Body of pancreas (tissue), 4 donors: ENCODE measurements at places on chromosomes 13 and 19.

DNA sequence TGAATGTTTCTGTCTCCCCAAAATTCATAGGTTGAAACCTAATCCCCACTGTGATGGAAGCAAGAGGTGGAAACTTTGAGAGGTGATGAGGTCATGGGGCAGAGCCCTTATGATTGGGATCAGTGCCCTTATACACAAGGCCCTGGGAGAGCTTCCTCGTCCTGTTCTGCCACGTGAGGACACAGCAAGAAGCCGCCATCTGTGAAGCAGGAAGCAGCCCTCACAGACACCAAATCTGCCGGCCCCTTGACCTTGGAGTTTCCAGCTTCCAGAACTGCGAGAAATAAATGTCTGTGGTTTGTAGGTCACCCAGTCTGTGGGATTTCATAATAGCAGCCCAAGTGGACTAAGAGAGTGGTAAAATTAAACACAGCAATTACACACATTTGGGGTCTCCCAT lies 737.4 kb downstream of the UQCRFS1 start:
- DNase-seq = no peak
- H3K4me3 ChIP-seq = no peak overlapping the region
- H3K27ac ChIP-seq = no peak overlapping the region
- H3K27me3 ChIP-seq = no peaks in the 10 kb centered on the region
- H3K36me3 ChIP-seq = no peaks in the 10 kb centered on the region

- peaks cover 29% of the 10 kb centered on the region for H3K4me1 ChIP-seq
- DNase-seq = peak; percentile 96
- H3K27me3 ChIP-seq = no peaks in the 10 kb centered on the region
- peak within 1 kb of the TSS; percentile 94 for H3K27ac ChIP-seq
- H3K4me3 ChIP-seq = peak within 1 kb of the TSS; percentile 86
These were observed at the start of gene LSR for GRCh38 chr19:35248310-35249145. TSS of gene LSR (plus strand) at chr19:35249002. CDS start at chr19:35249023, 21 bp downstream.

GRCh38 chr19:42176649-42176989 lies 40.9 kb downstream of the DEDD2 start:
- no peak overlapping the region for H3K27ac ChIP-seq
- H3K27me3 ChIP-seq = peaks cover 28% of the 10 kb centered on the region

DNA sequence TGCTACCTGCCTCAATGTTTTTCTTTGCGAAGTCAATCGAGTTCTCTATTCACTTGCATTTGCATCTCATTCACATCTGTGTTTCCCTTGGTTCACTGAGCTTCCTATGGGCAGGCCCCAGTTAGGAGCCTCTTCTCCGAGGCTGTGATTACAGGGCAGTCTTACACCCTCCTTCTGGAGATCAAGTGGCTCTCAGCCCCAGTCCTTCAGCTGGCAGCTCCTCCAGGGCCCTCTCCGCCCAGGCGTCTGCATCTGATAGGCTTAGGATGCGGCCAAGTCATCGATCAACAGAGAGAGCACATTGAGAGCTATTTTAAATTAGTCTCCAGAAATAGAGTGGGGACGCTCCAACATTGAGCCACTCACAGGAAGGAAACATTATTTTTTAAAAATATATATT lies 44.2 kb downstream of the MBNL2 start:
- no peaks in the 10 kb centered on the region for H3K27me3 ChIP-seq
- H3K36me3 ChIP-seq = no peaks in the 10 kb centered on the region
- H3K4me1 ChIP-seq = peaks cover 52% of the 10 kb centered on the region
- H3K4me3 ChIP-seq = no peak overlapping the region
- H3K27ac ChIP-seq = no peak overlapping the region

DNA sequence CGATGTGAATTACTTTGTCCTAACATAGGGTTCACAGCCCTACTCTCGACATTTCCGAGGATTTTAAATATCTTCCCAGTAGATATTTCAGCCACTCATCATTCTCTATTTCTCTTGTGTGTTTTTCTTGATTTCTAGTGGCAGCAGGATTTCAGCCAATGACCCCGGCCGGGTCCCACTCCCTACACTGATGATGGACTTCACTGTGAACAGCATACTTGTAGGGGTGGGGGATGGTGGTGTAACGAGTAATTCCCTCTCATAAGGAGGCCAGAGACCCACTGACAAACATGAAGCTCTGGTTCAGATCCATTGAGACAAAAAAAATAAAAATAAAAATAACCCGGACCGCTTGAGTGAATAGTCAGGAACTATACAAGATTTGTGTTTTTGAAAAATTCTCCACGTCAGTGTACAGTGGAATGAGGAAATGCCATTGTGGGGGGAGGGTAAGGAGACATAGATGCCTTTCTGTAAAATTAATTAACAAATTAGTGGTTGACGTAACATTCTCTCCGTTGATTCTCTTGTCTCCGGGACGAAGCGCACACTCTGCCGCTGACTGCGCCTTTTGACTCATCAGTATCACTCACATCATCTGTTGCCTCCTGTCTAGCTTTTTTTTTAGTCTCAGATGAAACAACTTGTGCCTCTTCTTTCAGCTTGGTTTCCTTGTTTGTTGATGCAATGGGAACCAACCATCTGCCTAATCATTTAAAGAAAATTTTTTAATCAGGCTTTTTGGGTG lies 48.8 kb upstream of the IRS2 start:
- no peaks in the 10 kb centered on the region for H3K27me3 ChIP-seq
- H3K27ac ChIP-seq = no peak overlapping the region
- no peaks in the 10 kb centered on the region for H3K36me3 ChIP-seq
- H3K4me1 ChIP-seq = peaks cover 18% of the 10 kb centered on the region
- no peak overlapping the region for H3K4me3 ChIP-seq
- DNase-seq = no peak

GRCh38 chr13:55069746-55070145 lies 2041.1 kb downstream of the OLFM4 start:
- H3K36me3 ChIP-seq = no peaks in the 10 kb centered on the region
- no peaks in the 10 kb centered on the region for H3K27me3 ChIP-seq
- no peak overlapping the region for H3K27ac ChIP-seq
- no peak overlapping the region for H3K4me3 ChIP-seq
- H3K4me1 ChIP-seq = no peaks in the 10 kb centered on the region

- DNase-seq = no peak
- no peaks in the 10 kb centered on the region for H3K36me3 ChIP-seq
- H3K27me3 ChIP-seq = no peaks in the 10 kb centered on the region
These were observed 2358.5 kb upstream of the PCDH20 start for GRCh38 chr13:63774133-63774532.

DNA sequence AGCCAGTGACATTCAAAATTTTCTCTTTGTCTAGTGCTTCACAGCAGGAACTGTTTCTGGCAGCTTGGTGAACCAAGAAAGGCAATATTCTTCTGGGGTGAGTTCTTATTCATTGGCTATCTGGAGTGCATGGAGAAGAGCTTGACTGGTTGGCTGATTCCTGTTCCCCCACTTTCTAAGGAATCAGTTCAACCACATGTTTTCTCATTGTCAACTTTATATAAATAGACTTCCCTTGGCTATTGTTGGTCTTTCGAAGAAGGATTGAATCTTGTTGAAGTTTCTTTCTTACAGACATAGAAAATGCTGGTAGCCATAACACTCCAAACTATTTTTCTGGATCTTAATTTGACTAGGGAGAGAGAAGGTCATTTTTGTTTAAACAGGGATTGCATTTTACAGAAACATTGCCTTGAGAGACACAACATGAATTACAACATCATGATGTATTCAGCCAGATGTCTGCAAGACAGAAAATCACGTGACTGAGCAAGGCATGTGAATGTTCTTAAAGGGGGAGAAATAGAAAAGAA lies 85.2 kb downstream of the EDNRB start:
- H3K4me3 ChIP-seq = no peak overlapping the region
- no peaks in the 10 kb centered on the region for H3K27me3 ChIP-seq
- no peaks in the 10 kb centered on the region for H3K36me3 ChIP-seq

GRCh38 chr13:32530841-32531253 lies 7.7 kb downstream of the N4BP2L2 start:
- peaks cover 1% of the 10 kb centered on the region for H3K36me3 ChIP-seq
- DNase-seq = peak; percentile 27
- H3K27me3 ChIP-seq = no peaks in the 10 kb centered on the region
- peaks cover 52% of the 10 kb centered on the region for H3K4me1 ChIP-seq

GRCh38 chr19:16571283-16571682 lies 932 bp downstream of the SLC35E1 start:
- H3K4me1 ChIP-seq = peaks cover 58% of the 10 kb centered on the region
- H3K36me3 ChIP-seq = peaks cover 7% of the 10 kb centered on the region
- peak overlapping the region; percentile 86 for H3K4me3 ChIP-seq

- H3K4me3 ChIP-seq = no peak overlapping the region
- H3K4me1 ChIP-seq = peaks cover 10% of the 10 kb centered on the region
- no peaks in the 10 kb centered on the region for H3K36me3 ChIP-seq
- no peak for DNase-seq
- H3K27ac ChIP-seq = peak overlapping the region; percentile 15
These were observed 52.0 kb downstream of the COL4A1 start for GRCh38 chr13:110254751-110255553.

DNA sequence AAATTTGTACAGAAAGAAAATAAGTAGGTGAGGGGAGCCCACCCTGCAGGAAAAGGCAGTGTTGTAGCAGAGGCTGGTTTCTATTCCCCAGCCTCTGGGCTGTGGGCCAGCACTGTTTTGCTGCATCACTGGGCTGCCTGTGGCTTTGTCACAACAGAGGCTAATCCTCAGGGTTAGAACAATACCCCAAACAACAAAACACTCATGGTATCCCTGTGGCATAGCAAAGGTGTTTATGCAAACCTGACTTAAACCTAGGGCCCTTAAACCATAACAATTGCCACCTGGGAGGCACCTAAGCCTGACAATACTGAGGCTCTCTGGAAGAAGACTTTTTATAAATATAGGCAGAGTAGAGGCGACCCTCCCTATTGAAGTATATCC lies 314.7 kb downstream of the OLFM4 start:
- no peak overlapping the region for H3K27ac ChIP-seq
- H3K27me3 ChIP-seq = no peaks in the 10 kb centered on the region

DNA sequence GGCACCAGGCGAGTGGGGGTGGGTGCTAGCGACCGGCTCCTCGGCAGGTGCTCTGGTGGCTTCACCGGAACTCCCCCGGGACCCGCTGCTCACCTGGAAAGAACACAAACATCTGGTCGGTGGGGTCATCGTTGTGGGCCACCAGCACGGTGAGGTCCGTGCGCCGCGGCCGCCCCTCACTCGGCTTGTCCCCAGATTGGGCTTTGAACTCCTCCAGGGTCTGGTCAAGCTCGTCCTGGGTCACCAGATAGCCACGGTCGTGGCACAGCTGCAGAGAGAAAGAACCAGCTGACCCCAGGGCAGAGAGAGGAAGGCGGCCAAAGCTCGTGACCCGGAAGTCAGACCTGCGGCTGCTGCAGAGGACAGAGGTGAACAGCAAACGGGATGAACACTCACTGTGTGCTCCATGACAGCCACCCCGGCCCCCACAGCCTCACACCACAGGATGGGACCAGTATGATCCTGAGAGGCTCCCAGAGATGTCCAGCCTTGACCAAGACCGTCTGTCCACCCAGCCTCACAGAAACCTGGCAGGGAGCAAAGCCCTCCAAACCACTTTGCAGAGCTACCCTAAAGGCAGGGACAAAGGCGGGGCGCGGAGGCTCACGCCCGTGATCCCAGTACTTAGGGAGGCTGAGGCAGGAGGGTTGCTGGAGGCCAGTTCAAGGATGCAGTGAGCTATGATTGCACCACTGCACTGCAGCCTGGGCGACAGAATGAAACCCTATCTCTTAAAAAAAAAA lies 1.2 kb downstream of the POLR2E start:
- no peak overlapping the region for H3K27ac ChIP-seq
- H3K36me3 ChIP-seq = peaks cover 2% of the 10 kb centered on the region
- H3K27me3 ChIP-seq = no peaks in the 10 kb centered on the region
- H3K4me1 ChIP-seq = peaks cover 25% of the 10 kb centered on the region
- no peak for DNase-seq

DNA sequence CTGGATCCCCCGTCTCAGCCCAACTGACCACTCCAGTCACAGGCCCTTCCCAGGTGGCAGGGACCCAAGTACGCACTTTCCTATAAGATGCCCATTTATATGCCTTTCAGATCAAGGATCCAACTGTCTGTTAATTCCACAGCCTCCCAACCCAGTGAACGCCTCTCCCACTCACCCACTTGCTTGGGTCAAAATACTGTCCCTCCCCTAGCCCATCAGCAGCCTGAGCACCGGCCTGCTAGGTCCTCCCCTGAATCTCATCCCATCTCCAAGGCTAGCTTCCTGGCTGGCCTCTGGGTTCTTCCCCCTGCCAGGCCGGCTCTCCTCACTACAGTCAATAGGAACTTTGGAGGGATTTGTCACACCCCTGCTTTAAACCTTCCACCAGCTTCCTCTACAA lies 1.9 kb downstream of the UBE2S start:
- peaks cover 13% of the 10 kb centered on the region for H3K4me1 ChIP-seq
- peaks cover 5% of the 10 kb centered on the region for H3K36me3 ChIP-seq
- no peak for DNase-seq
- no peak overlapping the region for H3K4me3 ChIP-seq

- H3K4me3 ChIP-seq = no peak overlapping the region
- no peaks in the 10 kb centered on the region for H3K27me3 ChIP-seq
- no peak overlapping the region for H3K27ac ChIP-seq
- no peaks in the 10 kb centered on the region for H3K36me3 ChIP-seq
These were observed 103.3 kb downstream of the EDNRB start for GRCh38 chr13:77815330-77815729.

- H3K4me3 ChIP-seq = no peak overlapping the region
- no peak for DNase-seq
- H3K27me3 ChIP-seq = no peaks in the 10 kb centered on the region
- no peak overlapping the region for H3K27ac ChIP-seq
- no peaks in the 10 kb centered on the region for H3K4me1 ChIP-seq
These were observed 416.4 kb downstream of the DCT start for GRCh38 chr13:94063096-94063495.

DNA sequence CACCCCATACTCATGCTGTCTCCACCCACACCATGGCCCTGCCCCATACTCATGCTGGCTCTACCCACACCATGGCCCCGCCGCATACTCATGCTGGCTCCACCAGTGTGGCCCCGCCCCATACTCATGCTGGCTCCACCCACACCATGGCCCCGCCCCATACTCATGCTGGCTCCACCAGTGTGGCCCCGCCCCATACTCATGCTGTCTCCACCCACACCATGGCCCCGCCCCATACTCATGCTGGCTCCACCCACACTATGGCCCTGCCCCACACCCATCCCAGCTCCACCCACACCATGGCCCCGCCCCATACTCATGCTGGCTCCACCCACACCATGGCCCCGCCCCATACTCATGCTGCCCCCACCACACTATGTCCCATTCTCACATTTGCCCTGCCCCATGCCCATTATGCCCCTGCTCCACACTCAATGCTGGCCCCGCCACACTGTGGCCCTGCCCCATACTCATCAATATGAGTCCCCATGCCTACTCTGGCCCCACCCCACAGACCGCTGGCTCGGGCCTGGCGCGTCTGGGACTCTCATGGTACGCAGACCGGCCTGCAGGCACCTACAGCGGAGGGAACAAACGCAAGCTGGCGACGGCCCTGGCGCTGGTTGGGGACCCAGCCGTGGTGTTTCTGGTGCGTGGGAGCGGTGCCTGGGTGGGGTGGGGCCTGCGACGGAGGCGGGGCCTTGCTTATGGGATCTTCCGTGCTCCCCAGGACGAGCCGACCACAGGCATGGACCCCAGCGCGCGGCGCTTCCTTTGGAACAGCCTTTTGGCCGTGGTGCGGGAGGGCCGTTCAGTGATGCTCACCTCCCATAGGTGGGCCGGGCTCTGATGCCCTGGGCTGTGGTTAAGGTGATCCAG lies 3.7 kb upstream of the ARHGAP45 start:
- peaks cover 37% of the 10 kb centered on the region for H3K4me1 ChIP-seq
- H3K4me3 ChIP-seq = no peak overlapping the region
- no peak overlapping the region for H3K27ac ChIP-seq
- no peak for DNase-seq
- H3K36me3 ChIP-seq = no peaks in the 10 kb centered on the region
